ENCODE measurements at places on chromosomes 11 and 22. TPM values are rescaled to one million over a fixed set of nuclear protein-coding genes. Genes with fewer than 3 reads are reported as not detected.

DNA sequence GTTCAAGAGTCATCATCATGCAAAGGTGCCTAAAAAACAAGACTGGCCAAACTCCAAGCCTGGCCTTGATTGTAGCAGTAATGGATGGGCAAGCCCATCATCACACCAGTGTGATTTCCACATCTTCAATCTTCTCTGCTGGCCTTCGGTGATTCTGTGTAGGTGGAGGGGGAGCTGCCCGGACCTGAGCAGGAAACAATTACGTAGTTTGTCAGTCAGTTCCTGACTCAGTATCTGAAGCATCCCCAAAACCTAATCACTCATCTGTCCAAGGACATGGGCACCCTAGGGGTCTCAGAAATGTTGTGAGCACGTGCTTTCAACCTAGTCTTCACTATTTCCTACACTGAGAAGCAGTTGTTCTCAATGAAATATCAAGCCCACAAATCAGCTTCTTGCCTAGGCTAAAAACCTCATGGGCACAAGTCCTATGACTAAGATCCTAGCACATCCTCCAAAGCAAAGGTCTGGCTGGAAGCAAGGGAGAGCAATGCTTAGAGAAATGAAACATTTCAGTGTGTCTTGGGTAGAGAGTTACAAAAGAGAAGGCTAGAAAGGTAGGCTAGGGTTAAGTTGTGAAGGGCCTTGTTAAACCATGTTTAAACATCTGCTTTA, 24.6 kb downstream of the ATG16L2 start:
- H3K27ac ChIP-seq, result no peak overlapping the region
- peaks cover 26% of the 10 kb centered on the region for H3K36me3 ChIP-seq
- no peaks in the 10 kb centered on the region for H3K27me3 ChIP-seq
- DNase-seq, result no peak

The PANX2 gene
- 2.1 TPM for total RNA-seq

DNA sequence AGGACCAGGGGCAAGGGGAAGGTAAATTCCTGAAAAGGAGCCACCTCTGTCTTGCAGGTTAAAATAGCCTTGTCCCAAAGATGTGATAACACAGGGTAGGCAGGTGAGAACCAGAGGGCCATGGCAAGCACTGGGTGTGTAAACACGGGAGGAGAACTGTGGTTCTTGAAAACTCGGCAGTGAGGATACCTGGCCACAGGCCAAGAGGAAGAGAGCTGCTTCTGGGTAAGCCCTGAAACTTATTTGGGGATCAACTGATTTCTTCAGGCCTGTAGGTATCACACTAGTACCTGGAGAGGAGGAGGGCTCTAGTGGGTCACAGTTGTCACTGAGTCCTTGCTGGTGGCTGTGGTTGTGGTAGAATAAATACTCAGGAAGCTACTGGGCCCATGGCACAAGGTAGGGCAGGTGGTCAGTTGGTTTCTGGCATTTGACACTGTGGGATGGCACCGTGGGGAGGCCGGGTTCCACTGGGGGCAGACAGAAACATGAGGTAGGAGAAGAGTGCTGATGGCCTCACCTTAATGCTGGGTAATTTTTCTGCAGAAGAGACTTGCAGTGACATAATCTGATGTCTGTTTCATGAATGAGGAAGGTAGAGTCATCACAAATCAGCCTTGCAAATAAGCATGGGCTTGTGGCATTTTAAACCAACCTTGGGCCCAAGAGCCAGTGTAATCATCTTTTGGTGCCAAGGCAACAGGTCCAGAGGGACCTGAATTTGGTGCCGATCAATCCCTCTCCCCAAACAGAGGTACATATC, 22.0 kb downstream of the AMPD3 start:
- peaks cover 18% of the 10 kb centered on the region for H3K4me1 ChIP-seq
- H3K36me3 ChIP-seq, result peaks cover 4% of the 10 kb centered on the region
- no peak overlapping the region for H3K27ac ChIP-seq
- no peaks in the 10 kb centered on the region for H3K27me3 ChIP-seq
- no peak overlapping the region for H3K4me3 ChIP-seq

DNA sequence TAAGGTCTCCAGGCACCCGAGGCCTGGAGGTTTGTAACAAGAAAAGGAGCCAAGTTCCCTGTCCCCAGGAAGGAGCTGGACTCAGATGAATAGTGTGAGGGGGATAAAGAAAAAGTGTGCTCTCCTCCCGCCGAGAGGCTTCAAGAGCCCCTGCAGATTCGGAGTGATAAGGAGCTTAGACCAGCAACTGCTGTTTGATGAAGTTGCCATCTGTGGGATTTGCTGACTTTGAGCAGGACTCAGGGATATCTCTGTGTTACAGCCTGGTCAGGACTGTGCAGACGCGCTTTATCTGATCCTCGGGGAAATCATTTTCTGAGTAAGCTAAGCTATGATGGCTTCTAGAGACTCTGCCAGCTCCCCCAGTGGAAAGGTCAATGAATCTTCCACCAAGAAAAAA, 1017.0 kb downstream of the TBC1D22A start:
- H3K27ac ChIP-seq, result no peak overlapping the region
- no peaks in the 10 kb centered on the region for H3K36me3 ChIP-seq

DNA sequence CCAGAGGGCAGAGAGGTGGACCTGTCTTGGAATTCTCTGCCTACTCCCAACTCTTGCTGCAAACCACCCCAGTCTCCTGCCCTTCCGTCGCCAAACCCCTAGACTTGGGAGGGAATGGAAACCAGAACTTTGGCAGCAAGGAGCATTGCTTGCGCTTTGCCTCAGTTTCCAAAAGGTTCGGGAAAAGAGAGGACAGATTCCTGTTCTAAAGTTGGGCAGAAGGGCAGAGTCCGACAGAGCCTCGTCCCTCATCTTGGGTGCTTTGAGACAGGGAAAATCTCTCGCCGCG, 396 bp upstream of the ROBO3 start:
- H3K4me1 ChIP-seq, result peaks cover 61% of the 10 kb centered on the region
- DNase-seq, result no peak
- H3K27ac ChIP-seq, result no peak overlapping the region
- no peaks in the 10 kb centered on the region for H3K36me3 ChIP-seq
- no peak overlapping the region for H3K4me3 ChIP-seq

DNA sequence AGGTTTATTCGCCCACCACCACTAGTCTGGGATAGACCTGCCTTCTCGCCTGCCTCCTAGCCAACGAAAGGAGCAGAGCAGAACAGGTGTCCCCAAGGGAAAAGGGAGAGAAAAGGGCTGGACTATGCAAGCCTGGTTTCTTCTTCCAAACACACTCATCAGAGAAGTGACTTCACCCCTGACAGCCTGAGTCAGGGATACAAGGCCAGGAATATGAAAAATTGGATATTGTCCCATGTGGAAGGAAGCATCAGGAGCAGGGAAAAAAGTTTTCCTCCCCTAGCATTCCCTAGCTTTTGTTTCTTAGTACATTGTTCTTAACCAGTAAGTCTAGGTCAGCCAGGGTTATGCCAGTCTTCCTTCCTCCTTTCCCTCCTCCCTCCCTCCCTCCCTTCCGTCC, 56.9 kb upstream of the TNRC6B start:
- no peaks in the 10 kb centered on the region for H3K36me3 ChIP-seq
- H3K27ac ChIP-seq, result no peak overlapping the region
- no peaks in the 10 kb centered on the region for H3K27me3 ChIP-seq
- H3K4me1 ChIP-seq, result peaks cover 5% of the 10 kb centered on the region

The SAA4 gene
- total RNA-seq, result not detected

GRCh38 chr11:103668859-103669258, 367.6 kb upstream of the DDI1 start:
- no peaks in the 10 kb centered on the region for H3K4me1 ChIP-seq
- no peak overlapping the region for H3K4me3 ChIP-seq

DNA sequence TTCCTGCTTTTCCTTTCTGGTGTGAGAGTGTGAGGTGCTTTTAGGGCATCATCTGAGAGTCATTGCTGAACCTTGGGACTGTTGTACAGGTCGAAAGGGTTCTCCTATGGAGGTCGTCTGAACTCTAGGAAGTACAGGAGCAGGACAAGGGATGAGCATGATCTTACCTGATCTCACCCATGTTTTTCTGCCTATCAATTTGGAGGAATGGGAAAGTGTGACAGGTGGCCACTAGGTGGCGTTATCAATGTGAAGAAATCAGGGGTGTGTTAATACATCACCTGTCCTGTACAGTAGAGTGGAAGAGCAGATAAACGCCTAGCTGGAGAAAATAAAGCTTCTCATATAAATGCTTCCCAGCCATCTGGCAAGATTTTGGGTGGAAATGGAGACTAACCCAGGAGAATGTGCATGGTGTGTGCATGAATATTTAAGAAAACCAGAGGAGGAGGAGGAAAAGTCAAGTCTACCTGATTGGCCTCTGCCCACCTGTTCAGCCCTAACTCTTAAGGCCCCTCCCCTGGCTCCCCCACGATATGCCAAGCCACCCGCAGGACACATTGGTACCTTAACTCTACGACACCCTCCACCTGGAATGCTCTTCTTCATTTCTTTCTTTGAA, 72.0 kb upstream of the NARS2 start:
- peak; percentile 29 for DNase-seq
- peaks cover 12% of the 10 kb centered on the region for H3K4me1 ChIP-seq
- peaks cover 2% of the 10 kb centered on the region for H3K27me3 ChIP-seq

GRCh38 chr22:41826430-41827383, 6.2 kb upstream of the SREBF2 start:
- H3K27me3 ChIP-seq, result no peaks in the 10 kb centered on the region
- peaks cover 29% of the 10 kb centered on the region for H3K36me3 ChIP-seq
- DNase-seq, result no peak
- peaks cover 44% of the 10 kb centered on the region for H3K4me1 ChIP-seq
- H3K27ac ChIP-seq, result peak overlapping the region; percentile 61

The RTN4R gene
- total RNA-seq, result 5.4 TPM

GRCh38 chr11:104625246-104625645, 273.0 kb downstream of the CASP12 start:
- no peaks in the 10 kb centered on the region for H3K4me1 ChIP-seq
- no peak for DNase-seq
- no peak overlapping the region for H3K4me3 ChIP-seq
- no peak overlapping the region for H3K27ac ChIP-seq

- no peak overlapping the region for H3K27ac ChIP-seq
- H3K36me3 ChIP-seq, result no peaks in the 10 kb centered on the region
- H3K4me1 ChIP-seq, result no peaks in the 10 kb centered on the region
- no peaks in the 10 kb centered on the region for H3K27me3 ChIP-seq
- no peak for DNase-seq
These were observed 220.0 kb downstream of the TRPC6 start for GRCh38 chr11:101363706-101364275.

DNA sequence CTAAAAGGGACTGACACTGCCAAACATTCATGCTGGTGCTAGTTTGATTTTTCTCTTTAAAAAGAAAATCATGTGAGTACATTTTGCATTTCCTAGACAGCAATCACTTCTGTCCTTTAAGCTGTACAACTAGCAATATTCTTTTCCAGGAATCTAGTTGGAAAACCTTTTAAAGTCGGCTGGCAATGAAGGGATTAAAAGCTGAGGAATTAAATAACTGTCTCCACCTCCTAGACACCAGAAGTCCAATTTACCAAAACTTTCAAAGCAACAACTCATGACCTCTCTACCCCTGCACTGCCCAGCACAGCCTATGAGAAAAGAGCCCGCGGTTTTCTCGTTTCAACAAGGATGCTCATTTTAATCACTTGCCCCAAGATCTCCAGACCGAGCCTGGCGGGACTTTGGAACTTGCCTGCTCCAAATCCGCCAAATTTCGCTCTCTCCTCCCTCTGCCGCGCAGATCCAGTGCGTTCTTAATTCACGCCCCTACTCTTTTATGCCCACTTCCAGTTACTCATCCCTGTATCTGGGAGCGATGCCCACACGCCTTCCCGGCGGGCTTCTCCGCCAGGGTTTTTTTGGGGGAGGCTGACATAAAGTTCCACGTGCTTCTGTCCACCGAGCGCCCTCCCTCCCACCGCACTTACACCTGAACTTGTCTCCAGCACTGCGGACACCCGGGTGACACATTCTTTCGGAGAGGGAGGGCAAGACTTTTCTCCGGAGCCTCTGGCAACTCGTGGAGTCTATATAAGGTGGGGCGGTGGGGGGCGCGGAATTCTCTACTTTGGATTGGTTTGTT, 2.5 kb downstream of the MPPED2 start:
- peak; percentile 80 for DNase-seq
- peaks cover 10% of the 10 kb centered on the region for H3K4me1 ChIP-seq
- H3K27ac ChIP-seq, result peak overlapping the region; percentile 82

The SLC25A18 gene
- 13.1 TPM for total RNA-seq

The ZNF215 gene
- 2.5 TPM for total RNA-seq

The OR51B2 gene
- total RNA-seq, result 0.22 TPM

DNA sequence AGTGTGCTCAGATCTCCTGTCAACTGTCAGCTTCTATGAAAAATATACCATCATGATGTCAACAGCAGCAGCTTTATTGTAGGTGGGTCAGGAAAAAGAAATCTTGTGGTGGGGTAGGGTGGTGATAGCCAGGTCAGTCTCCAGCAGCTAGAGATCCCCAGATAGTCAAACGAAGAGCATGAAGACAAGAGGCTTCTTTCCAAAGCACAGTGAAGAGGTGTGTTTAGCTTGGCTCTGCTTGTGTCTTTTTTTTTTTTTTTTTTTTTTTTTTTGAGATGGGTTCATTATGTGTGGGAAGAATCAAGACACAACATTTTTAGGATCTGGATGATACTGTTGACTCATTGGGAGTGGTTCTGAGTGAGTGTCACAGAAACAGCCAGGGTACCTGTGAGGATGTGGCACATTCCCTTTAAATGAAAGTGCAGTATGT, 1075.5 kb downstream of the NTM start:
- H3K4me3 ChIP-seq, result no peak overlapping the region
- no peaks in the 10 kb centered on the region for H3K27me3 ChIP-seq
- H3K36me3 ChIP-seq, result no peaks in the 10 kb centered on the region
- H3K4me1 ChIP-seq, result peaks cover 8% of the 10 kb centered on the region
- no peak for DNase-seq
- no peak overlapping the region for H3K27ac ChIP-seq

GRCh38 chr22:26643418-26644100, 13.8 kb upstream of the MIAT start:
- DNase-seq, result no peak
- H3K4me3 ChIP-seq, result no peak overlapping the region
- peaks cover 9% of the 10 kb centered on the region for H3K27me3 ChIP-seq

DNA sequence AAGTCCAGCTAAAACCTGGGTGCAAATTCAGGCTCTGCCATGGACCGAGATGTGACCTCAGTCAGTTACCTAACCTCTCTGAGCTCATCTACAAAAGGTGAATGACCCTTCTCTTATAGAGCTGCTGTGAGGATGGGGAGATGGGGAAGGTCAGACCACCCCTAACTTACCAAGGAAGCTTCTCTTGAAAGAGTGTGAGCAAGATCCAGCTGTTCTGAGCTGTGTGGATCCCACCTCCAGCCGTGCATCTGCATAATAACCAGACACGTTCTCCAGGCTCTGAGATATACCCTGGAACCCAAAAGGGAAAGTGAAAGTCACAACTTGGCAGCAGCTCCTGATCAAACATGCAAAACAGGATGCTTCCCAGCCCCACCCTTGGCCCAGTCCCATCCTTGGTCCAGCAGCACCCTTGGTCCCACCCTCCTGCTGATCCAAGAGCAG, at the start of gene APOL3:
Gene APOL3, minus strand, starts transcription at position 257 of the 444 bp plus-strand sequence. CDS start 11,700 bp downstream, outside the sequence.
- peak within 1 kb of the TSS; percentile 10 for H3K27ac ChIP-seq
- H3K4me1 ChIP-seq, result peaks cover 20% of the 10 kb centered on the region
- no peaks in the 10 kb centered on the region for H3K36me3 ChIP-seq
- no peak within 1 kb of the TSS for H3K4me3 ChIP-seq
